ENCODE measurements at places on chromosomes 7 and 10.

DNA sequence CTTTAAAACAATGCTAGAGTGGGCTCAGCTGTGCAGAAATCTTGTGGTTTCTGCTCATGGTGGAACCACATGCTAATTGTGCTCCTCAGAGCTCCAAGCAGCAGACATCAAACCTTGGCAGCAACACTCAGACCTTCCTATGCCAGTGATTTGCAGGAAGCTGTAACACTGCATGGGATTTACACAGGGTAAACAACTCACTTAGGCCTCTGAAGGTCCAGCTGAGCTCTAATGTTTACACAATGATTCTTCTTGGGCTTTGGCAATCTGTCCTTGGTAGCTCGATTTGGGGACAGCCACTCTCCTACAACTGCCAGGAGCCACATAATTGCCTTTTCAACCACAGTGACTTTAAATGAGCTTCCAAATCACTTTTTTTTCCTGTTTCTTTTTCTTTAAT, 97.7 kb upstream of the PDLIM1 start:
- no peak for DNase-seq

DNA sequence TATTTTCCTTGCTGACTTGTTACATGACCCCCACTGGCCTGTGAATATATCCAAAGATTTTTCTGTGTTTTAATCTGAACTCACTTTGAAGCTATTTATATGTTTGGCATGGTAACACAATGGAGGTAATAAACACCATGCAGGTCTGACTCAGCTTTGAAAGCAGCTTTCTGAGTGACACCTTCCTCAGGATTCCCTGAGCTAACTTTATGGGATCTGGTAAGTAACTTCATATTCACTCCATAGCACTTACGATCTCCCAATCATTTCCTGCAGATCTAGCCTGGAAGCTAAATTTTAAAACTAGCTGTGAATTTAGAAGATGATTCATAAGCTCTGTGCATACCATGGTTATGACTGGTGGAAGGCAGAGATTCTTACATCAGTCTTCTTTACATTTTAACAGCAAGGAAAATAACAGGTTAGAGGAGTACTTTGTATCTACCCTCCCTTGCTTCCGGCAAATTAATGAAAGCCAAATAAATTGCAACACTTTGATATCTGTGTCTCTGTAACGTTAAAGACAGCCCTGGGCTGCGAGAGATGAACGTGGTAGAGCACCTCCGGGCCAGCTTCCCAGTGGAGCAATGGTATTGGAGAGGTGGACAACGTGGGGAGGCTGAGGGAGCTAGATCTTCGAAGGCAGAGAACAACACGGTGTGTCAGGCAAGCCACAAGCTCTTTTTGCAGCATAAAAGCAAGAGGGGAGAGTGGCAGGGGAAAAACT, 170.2 kb upstream of the KLF14 start:
- no peak for DNase-seq

DNA sequence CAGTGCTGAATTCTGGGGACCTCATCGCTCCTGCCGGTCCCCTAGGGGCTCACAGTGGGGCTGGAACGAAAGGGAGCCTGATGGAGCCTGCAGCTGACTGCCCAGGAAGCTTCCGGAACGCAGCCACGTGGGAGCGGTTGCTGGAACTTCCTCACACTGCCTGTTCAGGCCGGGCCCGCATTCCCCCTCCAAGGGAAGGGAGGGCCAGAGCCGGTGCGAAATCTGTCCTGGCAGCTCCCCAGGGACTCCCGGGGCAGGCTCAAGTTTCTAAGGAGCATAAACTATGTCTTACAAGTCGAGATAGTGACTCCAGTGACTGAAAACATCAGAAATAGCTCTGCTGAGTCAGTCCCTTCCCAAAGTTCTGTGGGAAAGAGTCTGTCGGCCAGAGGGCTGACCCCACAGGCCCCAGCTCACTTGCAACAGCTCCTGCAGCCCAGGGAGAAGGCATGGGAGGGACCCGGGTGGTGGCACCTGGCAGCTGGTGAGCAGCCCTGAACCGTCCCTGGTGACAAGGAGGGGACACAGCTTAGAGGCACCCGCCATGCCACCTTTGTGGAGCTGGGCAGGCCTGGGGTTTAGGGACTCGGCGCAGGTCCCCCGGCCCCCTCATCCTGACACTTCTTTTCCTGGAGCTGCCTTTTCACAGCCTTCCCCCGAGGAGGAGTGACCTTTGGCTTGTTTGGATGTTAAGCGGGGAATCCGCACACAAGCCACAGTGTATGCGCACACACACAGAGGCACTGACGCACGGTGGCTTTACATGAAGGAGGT, 47.6 kb downstream of the PDGFA start:
- DNase-seq = no peak

- no peak for DNase-seq
Observed at GRCh38 chr10:76282061-76283025, 850.9 kb downstream of the LRMDA start.
